ENCODE measurements at places on chromosomes 2 and 18.

GRCh38 chr2:191941376-191941929 is 94.6 kb upstream of the CAVIN2 start:
- DNase-seq: no peak

DNA sequence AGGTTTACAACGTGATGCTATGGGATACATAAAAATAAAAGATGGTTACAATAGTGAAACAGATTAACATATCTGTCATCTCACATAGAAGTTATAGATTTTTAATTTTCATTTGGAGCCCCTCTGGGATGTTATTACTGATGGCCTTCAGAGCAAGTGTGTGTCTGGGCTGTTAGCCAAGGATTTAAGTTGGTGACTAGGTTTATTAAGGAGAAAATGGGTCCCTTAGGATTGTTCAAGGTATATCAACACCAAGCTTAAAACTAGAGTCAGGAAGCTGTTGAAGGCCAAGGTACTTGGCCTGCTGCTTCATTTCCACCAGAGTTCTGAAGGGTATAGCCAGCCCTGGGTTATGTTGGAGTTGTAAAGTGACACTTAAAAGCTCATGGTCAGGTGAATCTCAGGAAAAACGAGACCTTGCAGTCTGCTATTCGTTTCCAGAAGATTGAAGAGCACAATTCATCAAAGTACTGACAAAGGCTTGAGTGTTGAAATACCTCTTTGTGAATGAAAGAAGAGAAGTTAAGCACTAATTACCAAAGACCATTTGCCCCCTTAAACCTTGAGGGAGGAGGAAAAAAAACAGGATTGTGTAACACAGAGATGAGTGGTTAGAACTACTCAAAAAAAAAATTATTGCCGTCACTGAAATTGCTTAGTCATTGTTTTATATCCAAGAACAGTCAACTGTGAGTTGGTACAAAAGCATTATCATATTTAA is 48.4 kb downstream of the MAP2 start:
- no peak for DNase-seq

- DNase-seq: no peak
Observed at GRCh38 chr2:226875438-226876225, 39.8 kb downstream of the RHBDD1 start.

DNA sequence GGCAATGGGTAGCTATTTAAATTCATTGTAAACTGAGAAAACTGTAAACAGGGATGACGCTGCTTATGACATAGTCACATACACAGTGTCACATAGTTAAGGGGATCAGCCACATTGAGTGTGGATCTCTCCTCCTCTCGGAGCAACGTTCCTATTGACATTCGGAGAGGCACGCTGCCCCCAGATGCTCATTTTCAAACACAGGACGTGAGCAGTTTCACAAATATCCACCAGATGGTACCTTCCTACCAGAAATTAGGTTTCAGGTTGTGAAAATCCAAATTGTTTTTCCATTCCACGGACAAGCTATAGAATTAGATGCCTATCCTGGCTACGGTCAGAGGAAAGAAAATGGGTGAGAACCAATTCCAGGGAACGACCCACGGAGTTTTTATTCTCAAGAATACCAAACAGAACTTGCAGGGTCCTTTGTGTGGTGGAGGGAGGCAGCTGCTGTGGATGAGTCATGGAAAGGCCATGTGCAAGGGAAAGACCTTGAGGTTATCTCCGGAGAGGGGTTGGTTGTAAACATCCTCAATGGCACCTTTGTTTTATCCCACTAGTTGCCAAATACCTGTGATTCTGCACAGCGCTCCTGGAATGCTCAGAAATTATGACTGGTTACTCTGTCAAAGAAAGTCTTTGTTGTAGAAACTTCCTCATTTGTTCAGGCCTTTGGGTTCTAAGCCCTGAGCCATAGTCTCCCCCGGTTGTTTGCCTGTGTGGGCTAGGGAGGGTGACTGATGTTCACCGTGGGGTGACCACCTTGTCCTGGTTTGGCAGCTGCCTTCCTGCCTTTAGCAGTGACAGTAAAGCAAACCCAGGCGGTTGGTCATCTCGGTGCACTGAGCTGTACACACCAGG is 88.0 kb downstream of the ACTR3 start:
- DNase-seq: no peak

DNA sequence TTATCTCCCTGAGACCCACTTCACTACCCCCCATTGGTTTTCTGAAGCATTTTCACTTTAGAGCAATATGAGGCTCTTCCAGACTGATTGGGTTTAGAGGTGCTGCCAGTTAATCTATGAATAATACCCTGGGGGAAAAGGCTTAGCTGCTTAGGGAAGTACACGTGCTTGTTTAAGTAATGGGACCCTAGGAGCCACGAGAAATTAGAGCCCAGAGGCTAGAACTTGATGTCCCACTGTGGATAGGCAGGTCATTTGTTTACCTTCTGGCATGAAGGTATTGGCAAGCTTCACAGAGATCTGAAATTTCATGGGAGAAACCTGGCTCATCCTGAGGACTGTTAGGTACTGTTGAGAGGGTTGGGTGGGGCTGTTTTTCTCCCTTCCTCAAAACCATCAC is 59.7 kb downstream of the CLIP4 start:
- DNase-seq: no peak

DNA sequence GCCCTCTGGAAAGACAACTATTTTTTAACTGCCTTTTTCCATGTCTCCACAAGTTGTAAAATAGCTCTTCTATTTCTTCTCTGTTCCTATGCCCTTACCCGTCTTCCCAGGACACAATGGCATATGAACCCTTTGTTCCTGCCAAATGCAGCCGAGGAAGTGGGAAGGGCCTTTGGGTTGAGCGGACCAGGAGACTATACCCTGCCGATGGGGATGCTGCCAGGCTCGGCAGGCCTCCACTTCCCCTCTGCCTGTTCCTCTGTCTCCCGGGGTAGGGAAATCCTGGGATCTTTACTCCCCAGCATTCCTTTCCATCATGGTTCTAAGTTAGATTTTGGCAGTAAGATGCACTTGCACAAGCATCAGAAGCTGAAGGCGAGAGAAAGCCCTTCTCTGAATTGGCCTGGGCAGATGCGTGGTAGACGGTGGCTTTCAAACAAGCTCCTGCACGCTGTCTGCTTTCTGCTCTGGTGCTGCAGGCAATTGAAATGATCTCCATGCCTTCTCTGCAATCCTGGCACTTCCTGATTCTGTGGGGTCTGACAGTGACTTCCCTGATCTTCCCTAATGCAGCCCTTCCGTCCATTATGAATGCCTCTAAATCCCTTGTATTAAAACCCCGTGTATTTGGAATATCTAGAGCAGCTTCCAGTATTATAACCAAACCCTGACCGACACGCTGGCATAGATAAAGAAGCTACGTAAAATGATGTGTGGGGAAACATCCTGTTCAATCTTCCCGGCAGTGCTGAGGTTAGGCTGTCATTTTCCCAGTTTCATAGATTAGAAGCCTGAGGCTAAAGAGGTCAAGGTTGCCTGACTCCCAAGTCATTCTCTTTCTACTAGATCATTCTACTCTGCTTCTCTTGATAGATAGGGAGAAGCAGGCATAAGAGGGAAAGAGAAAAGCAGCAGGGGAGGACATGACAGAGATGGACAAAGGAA is 69.8 kb downstream of the MCFD2 start:
- no peak for DNase-seq

DNA sequence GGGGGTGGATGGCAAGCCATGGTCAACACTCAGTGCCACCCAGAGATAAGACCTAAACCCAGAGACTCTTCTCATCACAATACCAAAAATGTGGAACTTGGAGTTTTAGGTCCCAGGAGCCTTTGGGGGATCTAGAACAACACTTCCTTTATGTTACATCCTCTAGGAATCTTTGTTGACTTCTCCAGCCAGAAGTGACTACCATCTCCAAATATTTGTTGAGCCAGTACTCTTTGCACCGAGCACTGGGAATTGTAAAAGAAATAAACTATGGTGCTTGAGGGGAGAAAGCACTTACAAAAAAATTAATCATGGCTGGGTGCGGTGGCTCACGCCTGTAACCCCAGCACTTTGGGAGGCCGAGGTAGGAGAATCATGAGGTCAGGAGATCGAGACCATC is 120.0 kb upstream of the TMEM200C start:
- no peak for DNase-seq

GRCh38 chr2:240501531-240501991 is 56.2 kb downstream of the ANKMY1 start:
- DNase-seq: no peak

GRCh38 chr18:46630160-46630559 is 26.9 kb downstream of the LOXHD1 start:
- DNase-seq: no peak

- peak; percentile 28 for DNase-seq
Observed at GRCh38 chr2:64273524-64274398, 129.5 kb upstream of the PELI1 start.

DNA sequence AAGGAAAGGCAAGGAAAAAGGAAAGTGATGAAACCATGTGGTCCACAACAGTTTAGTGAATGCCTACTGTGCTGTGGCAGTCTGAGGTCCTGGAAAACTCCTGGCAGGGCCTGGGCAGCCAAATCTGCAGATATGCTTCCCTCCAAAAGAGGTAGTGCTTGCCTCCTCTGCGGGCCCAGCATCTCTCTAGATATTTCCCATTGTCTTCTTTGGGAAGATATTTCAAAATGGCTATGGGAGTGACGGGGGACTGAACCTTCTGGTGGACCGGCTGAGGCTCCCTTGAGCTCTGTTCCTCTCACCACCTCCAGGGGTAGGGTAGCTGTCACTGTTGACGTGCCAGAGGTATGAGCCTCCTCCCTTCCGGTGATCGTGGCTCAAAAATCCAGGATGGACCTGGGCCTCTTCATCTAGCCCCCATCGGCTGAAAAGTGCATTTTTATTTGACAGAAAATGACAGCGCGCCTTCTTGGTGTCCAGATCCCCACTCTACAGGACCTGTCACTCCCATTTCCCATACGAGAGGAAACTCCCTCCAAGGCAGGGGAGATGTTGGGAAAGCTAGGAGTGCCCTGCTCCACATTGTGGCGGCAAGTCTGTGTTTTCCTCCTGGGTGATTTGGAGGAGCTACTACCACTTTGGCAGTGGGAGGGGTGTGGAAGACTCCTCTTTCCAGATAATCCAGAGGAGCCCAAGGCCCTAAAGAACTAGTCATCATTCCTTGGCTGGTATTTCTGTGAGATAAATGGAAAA is 9.4 kb upstream of the PAX3 start:
- no peak for DNase-seq

- DNase-seq: no peak
Observed at GRCh38 chr2:36589230-36589630, 8.7 kb downstream of the FEZ2 start.

DNA sequence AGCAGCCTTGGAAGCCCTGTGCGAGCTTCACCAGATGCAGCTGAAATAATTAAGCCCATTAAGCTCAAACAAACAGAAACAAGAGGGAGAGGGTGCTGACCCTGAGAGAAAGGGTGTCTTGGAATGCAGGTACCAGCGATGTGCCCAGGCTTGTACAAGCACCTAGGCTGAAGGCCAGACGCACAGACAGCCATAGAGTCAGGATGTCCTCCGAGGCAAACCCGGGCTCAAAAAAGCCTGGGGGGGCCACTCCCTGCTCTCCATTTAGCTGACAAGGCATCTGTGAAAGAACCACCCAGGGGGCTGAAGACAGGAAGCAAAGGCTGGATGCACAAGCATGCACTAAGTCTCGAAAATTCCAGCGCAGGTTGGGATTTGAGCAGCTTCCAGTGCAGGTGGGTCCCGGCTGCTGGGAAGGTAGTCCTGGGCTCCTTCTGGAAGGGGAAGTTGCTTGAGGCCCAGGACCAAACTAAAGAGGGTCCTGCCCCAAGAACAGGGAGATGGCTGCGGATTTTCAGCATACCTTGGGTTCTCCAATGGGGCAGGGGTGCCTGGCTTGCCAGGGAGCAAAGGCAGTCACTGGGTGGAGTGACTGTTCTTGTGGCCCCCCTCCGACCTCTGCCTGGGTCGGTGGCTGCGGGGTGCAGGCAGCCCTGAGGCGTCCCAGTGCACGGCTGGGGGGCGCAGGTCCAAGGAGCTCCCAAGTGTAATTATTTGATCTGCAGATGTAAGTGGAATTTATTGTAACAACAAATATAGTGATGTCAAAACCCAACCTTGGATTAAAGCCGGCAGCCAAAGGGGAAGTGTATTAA is 5.9 kb downstream of the GBX2 start:
- no peak for DNase-seq

DNA sequence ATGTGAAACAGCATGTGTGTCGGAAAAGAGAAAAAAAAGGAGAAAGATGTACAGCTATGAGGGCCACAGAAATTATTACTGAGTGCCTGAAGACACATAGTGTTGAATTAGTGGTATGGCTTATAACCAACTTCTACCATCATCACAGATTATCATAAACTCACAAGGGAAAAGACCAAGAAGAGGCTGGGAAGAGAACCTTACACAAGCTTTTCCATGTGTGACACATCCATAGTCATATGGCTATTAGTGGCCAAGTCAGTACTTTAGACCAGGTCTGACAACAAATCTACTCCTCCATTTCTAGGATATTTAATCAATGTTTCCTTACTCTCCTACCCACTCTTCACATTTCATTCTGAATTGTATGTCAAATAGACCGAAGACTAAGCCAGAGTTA is 3.5 kb upstream of the GALNT5 start:
- no peak for DNase-seq

- no peak for DNase-seq
Observed at GRCh38 chr2:158533009-158533408, 76.3 kb downstream of the PKP4 start.

DNA sequence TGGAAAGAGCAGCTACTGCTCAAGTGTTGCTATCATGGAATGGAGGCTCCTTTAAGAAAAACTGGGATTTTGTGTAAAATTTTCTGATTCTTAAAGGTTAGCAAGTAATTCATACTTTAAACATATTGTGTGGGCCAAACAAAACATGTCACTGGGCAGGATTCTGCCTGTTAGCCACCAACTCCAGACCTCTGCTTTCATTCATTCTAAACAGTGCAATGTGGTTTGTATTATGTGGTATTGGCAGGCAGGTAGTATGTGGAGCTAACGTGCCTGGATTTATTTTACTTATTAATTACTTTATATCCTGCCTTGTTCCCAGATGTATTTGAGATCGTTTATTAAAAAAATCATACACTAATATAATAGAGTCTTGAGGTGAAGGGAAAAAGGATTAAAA is 1521.3 kb upstream of the ACVR2A start:
- DNase-seq: no peak

- DNase-seq: no peak
Observed at GRCh38 chr2:51516667-51517066, 484.7 kb upstream of the NRXN1 start.
